Inflammatory macrophage (primary cell): ENCODE measurements at places on chromosomes 5 and 9.
A peak's percentile ranks its signal among the peaks of the same experiment; 100 is the strongest.

- no peak for DNase-seq
Observed at GRCh38 chr5:86765778-86766502, 148.2 kb downstream of the COX7C start.

GRCh38 chr9:20286154-20286700, 336.1 kb downstream of the MLLT3 start:
- no peak for DNase-seq

GRCh38 chr5:180135128-180135955, 63.8 kb upstream of the RNF130 start:
- peak; percentile 94 for DNase-seq

DNA sequence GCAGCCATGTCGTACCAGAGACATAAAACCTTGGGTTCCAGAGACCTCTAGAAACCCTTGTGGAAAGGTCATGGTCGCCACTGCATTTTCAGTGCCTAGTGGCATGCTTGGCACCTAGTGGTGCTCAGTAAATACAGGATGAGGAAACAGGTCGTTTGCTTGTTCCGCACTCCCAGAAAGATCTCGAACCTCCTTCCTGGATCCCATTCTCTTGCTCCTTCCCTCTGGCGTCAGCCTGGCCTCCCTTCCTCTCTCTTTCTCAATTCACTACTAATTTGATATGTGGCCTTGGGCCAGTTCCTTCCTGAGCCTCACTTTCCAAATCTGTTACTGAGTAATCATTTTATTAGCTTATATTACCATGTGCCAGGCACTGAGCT, 4.4 kb downstream of the NDST1 start:
- DNase-seq = no peak

- DNase-seq = no peak
Observed at GRCh38 chr9:121774715-121775613, 123.5 kb downstream of the DAB2IP start.

- peak; percentile 39 for DNase-seq
Observed at GRCh38 chr9:136784249-136784996, 6.7 kb upstream of the TMEM141 start.
